ENCODE measurements at places on chromosomes 4 and X.

GRCh38 chr4:44916411-44916810 lies 190.1 kb upstream of the GNPDA2 start:
- DNase-seq: no peak

GRCh38 chr4:115332078-115332477 lies 218.7 kb upstream of the NDST4 start:
- peak; percentile 89 for DNase-seq

- no peak for DNase-seq
These were observed 5.6 kb upstream of the CENPC start for GRCh38 chr4:67550857-67551256.

GRCh38 chrX:20029728-20030127 lies 38.9 kb upstream of the BCLAF3 start:
- DNase-seq: no peak

- DNase-seq: no peak
These were observed 102.8 kb downstream of the TTC29 start for GRCh38 chr4:146842876-146843275.
